ENCODE measurements at places on chromosomes 4 and X.

DNA sequence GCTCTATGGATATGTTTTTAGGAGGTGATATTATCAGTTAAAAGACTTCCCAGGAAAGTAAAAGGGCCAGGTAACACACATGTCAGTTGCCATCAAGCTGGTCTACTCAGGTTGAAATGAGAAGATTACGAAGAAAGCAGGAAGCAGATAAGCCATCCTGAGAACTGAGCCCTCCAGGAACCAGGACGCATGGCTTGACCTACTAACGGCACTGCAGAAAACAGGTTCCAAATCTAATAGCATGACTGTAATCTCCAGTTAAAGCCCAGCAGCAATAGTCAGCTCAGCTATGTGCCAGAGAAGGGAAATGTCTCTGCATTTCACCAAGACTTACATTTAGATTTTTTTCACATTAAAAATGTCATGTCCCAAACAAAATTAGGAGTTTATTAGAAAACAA is 77.9 kb downstream of the APBB2 start:
- no peak for DNase-seq

GRCh38 chrX:3699821-3700381 is 13.5 kb downstream of the PRKX start:
- no peak for DNase-seq

DNA sequence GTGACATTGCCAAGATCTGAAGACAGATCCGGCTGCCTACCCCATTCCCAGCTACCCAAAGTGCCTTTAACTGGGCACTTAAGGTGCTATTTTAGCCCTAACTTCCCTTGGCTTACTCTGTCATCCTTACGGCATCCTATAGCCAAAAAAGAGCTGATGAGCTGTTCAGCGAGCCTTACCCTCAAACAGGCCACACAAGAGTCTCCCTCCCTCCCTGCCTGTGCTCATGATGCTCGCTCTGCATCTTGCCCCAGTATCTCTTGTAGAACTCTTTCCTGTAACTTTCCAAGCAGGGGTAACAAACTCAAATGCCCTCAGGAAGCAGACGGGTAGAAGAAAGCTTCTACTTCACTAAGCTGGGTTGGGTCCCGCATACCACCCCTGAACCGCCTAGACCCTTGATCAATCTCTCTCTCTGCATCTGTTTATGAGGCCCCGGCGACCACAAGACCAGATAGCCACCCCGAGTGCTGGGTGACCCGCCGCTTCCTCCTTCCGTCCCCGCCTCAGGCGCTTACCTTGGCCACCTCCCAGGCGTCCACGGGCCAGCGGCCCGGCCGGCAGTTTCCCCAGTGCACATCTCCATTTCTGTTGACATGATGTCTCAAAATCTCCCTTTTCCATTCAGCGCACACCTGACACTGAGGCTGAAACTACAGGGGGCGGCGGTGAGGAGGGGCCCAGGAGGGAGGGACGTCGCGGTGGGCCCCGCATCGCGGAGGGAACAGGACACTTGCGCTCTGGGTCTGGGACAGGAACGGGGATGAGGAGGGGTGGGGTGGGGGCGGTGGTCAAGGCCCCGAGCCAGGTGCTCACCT is 663 bp downstream of the CXorf38 start:
- DNase-seq = peak; percentile 24

DNA sequence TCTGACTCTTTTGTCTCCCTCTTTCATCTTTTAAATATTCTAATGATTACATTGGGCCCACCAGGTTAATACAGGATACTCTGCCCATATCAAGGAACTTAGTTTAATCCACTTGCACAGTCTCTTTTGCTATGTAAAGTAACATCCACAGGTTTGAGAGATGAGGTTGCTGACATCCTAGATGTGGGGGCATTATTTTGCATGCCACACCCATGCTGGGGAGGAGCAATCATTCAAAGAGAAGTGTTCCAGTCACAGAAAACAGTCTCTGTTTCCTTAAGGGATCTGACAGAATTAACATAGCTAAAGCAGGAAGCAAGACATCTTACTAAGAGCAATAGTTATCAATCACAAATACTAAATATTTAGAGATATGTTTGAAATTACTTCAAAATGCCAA is 11.5 kb upstream of the TRAM1L1 start:
- no peak for DNase-seq

DNA sequence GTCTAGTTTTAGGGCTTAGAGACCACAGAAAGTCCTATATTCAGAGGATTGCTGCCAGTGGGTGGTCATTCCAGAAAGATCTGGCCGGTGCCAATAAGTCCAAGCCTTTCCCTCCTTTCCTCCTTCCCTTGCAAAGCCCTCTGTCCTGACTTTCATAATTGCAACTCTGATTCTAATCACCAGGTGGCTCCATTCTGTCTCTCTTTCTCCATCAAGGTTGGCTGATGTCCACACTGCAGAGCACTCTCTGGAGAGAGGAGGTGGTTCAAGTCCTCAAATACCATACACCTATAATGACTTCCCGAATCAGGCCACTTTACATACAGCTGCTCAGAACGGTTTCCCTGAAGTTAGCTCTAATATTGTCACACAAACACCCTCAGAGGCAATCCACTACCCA is 22.4 kb upstream of the ARMCX4 start:
- DNase-seq = peak; percentile 41
